Activated naive CD8-positive, alpha-beta T cell treated with anti-CD3 and anti-CD28 coated beads for 36 hours (primary cell): ENCODE measurements at places on chromosomes 6 and 20. TPM values are rescaled to one million over a fixed set of nuclear protein-coding genes. Genes with fewer than 3 reads are reported as not detected.

DNA sequence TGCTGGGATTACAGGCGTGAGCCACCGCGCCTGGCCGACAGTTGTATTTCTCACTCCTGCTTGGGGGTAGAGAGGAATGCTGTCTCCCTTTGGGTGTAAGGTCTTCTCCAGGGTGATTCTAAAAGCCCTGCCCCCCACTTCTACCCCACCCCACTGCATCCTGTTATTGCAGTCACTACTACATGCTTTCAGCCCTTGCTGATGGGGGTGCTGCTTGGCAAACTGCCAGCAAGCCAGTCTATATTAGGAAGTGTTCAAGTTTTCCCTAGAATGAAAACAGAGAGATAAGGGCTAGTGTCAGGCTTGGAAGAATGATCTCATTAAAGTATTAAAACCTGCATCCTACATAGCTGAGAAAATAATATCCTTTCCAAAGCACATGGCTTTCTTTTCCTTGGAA is 31.3 kb downstream of the TTI1 start:
- no peak overlapping the region for H3K27ac ChIP-seq
- H3K36me3 ChIP-seq: peaks cover 33% of the 10 kb centered on the region
- no peak overlapping the region for H3K4me3 ChIP-seq
- no peak for DNase-seq
- peaks cover 11% of the 10 kb centered on the region for H3K4me1 ChIP-seq

DNA sequence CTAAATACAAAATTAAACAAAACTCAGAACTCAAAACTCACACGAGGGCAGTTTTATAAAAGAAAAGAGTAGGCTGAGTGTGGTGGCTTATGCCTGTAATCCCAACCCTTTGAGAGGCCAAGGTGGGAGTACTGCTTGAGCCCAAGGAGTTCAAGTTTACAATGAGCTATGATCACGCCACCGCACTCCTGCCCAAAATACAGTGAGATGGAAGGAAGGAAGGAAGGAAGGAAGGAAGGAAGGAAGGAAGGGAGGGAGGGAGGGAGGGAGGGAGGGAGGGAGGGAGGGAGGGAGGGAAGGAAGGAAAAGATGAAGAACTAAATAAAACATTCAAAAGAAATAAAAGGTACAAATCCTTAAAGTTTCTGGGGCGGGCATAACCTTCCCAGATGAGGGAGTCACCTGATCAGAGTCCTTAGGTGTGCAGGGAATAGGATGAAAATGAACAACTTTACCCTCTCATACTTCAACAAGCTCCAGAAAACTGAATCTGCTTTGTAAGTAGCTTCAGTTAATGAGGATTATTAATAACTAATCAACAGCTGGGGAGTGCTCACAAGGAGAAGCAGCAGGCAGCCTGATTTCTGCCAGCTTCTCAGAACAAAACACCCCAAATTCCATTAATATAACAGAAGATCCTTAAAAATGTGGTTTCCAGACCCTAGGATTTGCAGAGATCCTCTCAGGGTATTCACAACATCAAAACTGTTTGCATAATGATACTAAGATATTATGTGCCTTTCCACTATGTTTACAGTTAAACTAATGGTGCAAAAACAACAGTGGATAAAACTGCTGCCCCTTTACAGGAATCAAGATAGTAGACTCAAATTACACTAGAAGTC is 21.8 kb downstream of the LMBRD1 start:
- H3K4me1 ChIP-seq: peaks cover 28% of the 10 kb centered on the region
- DNase-seq: no peak
- no peaks in the 10 kb centered on the region for H3K27me3 ChIP-seq
- peaks cover 65% of the 10 kb centered on the region for H3K36me3 ChIP-seq
- no peak overlapping the region for H3K27ac ChIP-seq

Gene CAP2
- total RNA-seq: not detected

Gene RALY
- total RNA-seq: 148 TPM

GRCh38 chr20:44714102-44714700 is 968 bp upstream of the CCN5 start:
- no peak overlapping the region for H3K27ac ChIP-seq
- no peaks in the 10 kb centered on the region for H3K36me3 ChIP-seq
- H3K27me3 ChIP-seq: no peaks in the 10 kb centered on the region

DNA sequence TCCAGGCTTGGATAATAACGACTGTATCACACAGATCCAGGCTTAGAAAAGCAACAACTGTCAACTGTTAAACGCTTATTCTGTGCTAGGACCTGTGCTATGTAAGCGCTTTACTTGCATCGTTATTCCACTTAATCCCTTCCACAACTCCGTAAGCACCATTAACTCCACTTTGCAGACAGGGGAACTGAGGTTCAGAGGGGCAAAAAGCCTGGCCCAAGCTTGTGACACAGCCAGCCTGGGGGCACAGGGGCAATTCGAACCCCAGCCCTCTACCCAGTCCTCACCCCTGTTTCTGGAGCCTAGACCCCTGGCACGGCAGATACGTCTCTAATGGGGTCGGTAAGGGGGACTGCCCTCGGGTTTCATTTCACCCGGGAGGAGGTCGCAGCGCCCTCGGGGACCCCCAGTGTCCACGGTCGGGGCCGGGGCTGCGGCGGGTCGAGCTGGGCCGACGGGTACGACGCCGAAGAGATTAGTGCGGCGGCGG is 411 bp downstream of the DSN1 start:
- H3K4me3 ChIP-seq: peak overlapping the region; percentile 86
- H3K4me1 ChIP-seq: peaks cover 12% of the 10 kb centered on the region
- no peak for DNase-seq
- peaks cover 8% of the 10 kb centered on the region for H3K36me3 ChIP-seq
- peaks cover 3% of the 10 kb centered on the region for H3K27me3 ChIP-seq
- peak overlapping the region; percentile 94 for H3K27ac ChIP-seq

Gene ZNF451
- total RNA-seq: 47.5 TPM
